ENCODE measurements at places on chromosomes 6 and 20.

DNA sequence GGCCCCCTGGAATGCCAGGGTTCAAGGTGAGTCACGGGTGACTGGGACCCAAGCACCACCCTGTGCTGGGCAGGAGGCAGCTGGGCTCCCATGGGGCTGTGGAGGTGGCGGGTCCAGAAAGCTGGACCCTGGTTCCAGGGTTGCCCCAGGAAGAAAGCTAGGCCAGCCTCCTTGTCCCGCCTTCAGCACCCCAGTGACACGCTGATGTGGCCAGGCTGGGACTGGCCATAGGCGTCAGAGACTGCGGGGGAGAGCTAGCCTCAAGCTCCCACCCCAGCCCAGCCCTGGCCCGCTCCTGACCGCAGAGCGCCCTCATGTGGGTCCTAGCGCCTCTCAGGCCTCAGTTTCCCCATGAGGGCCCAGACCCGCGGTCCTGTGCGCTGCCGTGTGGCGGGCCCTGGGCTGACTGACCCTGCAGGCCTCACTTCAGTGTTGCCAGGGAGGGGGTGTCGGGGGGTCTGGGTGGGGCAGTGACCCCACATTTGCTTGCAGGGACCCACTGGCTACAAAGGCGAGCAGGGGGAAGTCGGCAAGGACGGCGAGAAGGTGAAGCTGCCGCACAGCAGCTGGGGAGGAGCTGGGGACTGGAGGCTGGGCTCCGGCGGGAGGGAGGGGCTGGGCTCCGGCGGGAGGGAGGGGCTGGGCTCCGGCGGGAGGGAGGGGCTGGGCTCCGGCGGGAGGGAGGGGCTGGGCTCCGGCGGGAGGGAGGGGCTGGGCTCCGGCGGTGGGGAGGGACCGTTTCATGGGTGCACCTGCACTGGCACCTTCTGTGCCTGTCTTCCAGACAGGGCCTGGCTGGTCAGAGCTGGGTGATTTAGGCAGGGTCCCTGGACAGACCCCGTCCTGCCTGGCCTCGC lies 7.9 kb downstream of the COL9A3 start:
- DNase-seq: peak; percentile 52

DNA sequence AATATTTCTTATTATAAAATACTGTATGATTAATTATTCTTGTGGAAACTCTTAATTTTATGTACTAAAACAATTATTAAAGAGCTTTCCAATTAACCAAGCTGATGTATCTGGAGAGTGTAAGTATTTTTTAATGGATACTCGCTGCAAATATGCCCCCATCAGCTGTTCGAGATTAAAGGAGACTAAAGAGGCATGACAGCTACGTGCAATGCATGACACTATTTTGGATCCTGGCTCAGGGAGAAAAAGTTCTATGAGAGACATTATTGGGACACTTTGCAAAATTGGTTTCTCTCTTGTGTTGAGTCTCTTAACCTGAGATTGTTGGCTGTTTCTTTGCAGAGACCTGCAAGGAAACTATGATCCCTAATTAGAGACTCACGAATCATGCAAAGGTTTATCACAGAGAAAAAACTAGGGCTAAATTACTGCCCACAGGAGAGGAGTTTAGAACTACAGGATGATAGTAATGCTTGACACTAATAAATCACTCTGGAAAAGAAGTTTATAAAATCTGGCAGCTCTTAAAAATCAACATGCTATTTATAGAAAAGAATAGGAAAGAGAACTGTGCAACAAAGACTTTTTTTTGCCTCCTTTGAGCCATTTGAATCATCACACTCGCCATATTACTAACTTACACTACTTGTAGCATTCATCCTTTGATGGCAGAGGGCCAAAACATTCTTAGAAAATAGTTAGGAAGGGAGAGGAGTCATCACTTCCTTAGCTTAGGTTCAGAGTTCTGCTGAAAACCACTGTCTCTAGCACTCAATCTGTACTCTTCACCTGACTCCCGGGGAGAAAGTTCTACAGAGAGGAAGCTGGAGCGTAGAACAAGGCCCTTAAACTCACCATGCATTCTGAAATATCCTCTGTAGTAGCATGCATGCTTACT lies 25.3 kb downstream of the NRN1 start:
- DNase-seq: no peak

DNA sequence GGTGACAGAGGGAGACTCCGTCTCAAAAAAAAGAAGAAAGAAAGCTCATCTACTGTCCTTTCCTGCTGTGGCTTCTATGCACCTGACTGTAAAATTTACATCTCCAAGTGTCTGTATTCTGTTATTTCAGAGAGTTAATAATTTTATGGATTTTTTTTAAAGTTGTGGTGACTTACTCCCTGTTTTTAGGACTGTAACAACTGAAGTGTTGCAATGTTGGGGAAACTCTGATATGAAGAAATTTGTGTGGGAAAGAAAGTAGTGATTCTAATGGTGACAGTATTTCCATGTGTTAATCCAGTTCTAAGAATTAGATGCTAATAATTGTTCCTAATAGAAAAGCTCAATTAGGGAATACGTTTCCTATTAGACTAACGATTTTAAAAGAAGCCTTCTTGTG lies 27.4 kb downstream of the STX11 start:
- no peak for DNase-seq

GRCh38 chr6:135319819-135320218 lies 138.7 kb downstream of the MYB start:
- no peak for DNase-seq

DNA sequence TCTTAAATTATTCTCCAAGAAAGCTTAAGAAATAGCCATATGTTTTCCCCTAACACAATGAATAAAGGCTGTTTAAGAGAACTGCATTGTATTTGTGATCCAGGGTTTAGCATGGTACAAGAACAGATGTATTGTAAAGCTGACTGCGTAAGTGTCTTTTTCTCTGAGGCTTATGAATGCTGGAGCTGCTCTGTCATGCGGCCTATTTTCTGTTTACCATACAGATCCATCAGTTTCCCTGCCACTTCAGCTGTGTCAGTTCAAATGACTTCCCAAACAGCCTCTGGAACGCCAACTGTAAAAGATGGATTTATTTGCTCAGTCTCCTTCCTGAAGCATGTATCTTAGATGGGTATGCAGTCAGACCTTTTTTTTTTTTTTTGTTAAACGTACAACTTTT lies 419.3 kb upstream of the HS3ST5 start:
- no peak for DNase-seq

DNA sequence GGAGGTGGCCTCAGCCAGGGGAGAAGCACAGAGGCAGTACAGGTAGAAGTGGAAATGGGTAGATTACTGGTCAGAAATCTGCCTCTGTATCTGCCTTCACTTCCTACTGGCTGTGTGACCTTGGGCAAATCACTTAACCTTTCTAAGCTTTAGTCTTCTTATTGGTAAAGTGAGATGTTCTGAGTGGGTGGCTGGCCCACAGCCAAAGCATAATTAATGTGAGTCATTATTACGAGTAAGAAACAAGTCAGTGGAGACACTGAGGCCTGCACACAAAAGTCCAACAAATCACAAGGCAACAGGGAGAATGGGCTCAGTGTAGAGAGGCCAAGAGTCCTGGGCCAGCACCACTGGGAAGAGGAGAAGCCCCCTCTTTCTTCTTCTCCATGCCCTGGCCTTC lies 39.1 kb downstream of the NRN1 start:
- no peak for DNase-seq

DNA sequence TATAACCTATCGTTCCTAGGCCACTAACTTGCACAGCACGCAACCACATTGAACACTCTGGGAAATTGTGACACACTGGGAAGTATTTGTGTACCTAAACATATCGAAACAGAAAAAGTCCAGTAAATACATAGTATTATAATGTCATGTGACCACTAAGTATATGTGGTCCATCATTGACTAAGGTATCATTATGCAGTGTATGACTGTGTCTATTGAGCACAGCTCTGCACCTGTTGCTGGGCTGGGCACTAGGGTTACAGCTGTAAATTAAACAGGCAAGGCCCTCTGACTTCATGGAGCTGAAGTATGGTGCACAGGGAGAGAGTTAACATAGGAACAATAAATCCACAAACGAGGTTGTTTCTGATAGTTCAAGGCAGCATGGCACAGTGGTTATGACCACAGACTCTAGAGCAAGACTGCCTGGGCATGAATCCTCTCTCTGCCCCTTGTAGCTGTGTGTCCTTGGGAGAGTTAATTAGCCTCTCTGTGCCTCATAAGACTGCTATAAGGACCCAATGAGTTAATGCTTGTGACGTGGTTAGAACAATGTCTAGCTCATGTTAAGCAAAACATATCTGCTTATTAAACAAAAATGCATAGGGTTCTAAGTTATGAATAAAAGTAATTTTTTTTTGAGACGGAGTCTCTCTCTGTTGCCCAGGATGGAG lies 10.6 kb downstream of the BCAS1 start:
- no peak for DNase-seq

DNA sequence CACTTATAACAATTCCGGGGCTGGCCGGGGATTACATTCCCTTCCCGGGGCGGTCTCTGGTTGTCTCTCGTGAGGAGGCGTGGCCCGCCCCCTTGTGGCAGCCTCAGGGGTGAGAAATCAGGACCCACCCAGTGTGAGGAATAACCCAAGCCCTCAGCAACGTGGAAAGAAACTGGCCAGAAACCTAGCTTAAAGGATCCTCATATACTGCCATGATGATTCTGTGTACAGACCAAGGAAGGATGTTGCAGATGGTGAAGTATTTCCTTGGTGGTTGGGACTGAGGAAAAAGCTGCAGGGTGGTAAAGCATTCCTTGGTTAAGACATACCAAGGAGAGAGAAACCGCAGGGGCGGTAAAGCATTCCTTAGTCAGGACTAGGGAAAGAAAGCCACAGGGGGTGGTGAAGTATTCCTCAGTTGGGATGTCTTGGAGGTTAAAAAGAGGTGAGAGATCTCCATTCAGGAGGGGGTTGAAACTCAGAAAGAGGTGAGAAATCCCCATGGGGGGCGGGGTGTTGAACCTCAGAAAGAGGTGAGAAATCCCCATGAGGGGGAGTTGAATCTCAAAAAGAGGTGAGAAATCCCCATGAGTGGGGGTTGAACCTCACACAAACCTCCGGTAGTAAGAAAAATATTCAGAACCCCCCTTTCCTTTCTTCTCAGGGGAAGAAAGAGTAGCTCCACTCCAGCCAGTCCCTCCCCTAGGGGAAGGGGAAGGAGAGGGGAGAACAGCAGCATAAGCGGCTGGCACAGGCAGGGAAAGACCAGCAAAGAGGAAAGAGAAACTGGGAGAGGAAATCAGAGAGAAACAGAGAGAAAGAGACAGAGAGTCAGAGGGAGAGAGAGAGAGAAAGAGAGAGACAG lies 238.1 kb downstream of the RNGTT start:
- peak; percentile 30 for DNase-seq

DNA sequence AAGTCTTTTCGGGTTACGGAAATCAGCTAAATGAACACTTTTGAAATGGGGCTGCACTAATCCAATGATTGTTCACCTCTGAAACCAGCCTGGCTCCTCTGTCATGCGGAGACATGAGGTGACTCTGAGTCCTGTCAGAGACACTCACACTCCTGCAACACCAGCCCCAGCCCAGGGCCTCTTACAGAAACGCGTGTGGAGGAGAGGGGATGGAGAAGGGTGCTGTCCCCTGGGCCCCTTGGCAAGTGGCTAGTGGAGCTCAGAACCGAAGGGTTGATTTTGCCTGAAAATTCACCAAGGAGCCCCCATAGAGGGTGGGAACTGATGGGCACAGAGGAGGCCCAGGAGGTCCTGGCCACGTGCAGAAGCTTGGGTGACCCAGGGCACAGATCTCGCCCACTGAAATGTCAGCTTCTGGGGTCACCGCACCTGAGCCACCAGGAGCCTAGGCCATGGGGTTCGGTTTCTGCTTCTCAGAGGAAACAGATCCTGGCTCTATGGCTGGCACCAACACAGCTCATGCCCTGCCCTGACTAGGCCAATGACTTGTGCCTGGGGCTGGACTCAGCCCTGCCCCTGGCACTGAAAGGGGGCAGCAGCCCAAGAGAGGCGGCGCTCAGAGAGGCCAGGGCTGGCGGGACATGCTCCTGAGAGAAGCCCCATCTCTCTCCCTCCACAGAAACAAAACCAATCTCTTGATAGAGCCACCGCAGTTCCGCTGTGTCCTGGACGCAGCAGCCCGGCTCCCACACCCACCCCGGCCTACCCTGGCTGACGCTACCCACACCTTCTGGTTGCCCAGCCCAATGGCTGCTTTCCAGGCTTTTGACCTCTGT lies 144.7 kb downstream of the ERMARD start:
- no peak for DNase-seq

GRCh38 chr6:111030008-111031007 lies 48.5 kb downstream of the RPF2 start:
- no peak for DNase-seq

Data from fibroblast of lung (primary cell).